ENCODE measurements at places on chromosomes 7 and 10.
A peak's percentile ranks its signal among the peaks of the same experiment; 100 is the strongest.

GRCh38 chr7:86978808-86979506, 80.5 kb downstream of the ELAPOR2 start:
- no peak for DNase-seq

- no peak for DNase-seq
These were observed 98.4 kb upstream of the SAMD8 start for GRCh38 chr10:75013007-75013406.

- no peak for DNase-seq
These were observed 70.6 kb downstream of the PIP4K2A start for GRCh38 chr10:22643775-22644174.

- DNase-seq: no peak
These were observed 72.0 kb downstream of the FAM53B start for GRCh38 chr10:124672181-124672638.

DNA sequence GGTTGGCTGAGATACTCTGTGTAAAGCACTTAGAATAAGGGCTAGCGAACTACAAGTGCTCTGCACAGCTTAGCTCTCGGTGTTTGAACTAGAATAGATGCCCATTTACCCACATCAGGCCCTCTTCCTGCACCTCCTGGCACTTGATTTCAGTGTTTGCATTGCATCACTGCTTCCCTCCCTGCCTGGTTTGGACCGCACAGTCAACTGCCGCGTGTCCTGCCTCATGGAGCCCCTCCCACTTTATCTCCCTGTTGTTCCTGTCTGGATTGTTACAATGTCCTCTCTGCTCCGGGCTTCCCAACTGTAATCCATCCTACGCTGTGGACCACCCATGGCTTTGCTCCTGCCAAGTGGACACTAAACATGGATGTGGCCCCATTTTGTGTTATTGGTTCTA, 2.3 kb downstream of the FAM107B start:
- no peak for DNase-seq

GRCh38 chr10:96017191-96017687, 26.1 kb upstream of the CCNJ start:
- DNase-seq: no peak

- DNase-seq: no peak
These were observed 120.1 kb upstream of the ZMIZ1 start for GRCh38 chr10:78948621-78949030.

DNA sequence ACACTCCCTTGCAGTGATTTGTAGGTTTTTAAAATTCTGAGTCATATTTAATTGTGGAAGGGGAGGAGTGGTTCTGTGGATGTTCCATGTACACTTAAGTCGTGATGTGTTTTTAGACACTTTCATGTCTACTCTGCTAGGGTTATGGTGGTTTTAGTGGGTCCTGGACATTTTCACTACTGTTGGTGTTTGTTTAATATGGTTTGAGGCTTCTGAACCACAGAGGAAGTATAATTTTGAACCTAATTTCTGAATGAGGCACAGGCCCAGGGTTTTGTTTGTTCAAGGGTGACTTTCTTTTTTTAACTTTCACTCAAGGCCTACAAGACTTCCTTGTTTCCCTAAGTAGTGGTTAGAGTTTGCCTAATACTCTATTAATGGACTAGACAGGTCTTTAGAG, 13.3 kb downstream of the SLC26A5 start:
- no peak for DNase-seq

- DNase-seq: no peak
These were observed 8.9 kb downstream of the SH2B2 start for GRCh38 chr7:102295346-102296178.

DNA sequence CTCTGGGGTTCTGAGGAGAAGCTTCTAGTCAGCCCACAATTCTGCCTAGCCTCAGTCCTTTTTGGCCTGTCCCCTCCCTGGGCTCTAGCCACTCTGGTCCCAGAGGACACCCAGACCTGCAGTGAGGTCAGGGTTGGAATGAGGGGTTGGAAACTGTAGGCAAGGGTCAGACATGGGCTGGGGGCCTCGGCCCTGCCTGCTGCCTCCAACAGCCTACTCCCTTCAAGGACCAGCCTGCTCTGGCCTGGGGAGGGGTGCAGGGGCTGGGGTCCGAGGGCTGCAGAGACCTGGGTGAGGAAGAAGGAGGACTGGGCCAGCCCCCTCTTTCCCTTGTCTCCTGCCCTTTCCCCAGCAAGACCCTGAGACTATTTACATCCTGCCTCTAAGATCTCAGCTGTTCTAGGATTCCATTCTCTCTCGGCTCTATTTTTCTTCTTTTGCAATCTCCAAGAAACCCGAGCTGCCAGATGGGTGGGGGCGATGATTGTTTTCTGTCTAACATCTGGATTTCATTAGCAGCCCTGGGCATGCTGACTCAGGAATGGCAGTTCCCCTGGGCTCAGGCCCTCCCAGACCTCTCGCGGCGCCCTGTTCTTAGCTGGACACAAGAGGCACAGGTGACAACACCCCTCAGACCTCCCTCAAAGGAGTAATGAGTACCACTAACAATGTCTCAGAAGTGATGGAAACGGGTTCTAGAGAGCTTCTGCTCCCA, 23.1 kb downstream of the ZCCHC24 start:
- DNase-seq: no peak

DNA sequence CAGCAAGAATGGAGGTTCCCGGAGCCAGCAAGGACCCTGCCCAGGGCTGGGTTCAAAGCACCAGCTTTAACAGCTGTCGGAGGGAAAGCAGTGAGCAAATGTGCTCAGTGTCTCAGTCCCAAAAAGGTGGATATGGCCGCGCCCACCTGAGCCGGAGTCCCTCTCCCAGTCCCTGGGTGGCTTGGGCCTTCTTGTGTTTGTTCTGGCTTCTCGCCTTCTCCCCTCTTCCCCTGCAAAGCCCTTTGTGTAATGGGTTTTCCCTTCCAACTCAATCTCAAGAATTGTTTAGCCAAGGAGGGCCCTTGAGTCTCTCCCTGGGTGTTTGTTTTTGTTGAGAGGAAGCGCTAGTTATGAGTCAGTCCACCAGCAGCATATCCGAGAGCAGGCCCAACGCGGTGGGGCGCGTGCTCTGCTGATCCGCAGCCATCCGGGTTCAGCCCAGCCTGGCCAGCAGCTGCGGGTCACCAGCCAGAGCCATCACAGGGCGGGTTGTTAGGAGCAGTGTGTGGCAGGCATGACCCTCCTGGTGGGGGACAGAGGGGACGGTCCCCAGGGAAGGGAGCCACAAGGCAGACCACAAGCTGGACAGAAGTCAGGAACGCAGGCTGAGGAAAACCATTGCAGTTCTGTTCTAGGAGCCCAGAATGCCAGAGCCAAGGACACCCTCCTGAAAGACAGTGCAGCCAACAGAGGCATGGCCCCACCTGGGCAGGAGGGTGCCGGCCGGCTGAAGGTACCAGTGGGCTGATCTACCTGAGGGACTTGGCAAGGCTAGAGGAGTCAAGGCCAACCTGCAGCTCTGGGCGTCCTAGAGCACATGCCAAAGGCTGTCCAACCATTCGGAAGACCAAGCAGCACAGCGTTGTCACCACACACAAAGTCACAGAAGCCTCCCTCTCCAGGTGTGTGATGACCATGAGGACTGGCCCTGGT, 21.3 kb downstream of the CALML3 start:
- no peak for DNase-seq

DNA sequence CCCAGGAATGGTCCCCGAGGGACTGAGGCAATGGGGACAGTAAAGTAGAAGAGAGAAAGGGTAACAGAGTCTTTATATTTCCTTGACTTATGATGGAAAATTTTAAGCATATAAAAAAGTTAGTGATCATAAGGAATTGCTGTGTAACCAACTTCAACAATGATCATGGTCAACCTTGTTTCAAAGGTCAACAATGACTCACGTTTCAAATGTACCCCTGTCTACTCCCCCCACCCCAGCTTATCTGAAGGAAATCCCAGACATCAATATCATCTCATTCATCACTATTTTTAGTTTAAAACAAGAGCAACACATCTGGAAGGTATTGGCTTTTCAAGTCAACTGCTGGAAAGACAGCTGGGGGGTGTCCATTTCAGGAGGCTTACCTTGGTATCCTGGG, 92.9 kb downstream of the SMURF1 start:
- no peak for DNase-seq

- no peak for DNase-seq
These were observed 1172.3 kb upstream of the SORCS1 start for GRCh38 chr10:108336836-108337235.

DNA sequence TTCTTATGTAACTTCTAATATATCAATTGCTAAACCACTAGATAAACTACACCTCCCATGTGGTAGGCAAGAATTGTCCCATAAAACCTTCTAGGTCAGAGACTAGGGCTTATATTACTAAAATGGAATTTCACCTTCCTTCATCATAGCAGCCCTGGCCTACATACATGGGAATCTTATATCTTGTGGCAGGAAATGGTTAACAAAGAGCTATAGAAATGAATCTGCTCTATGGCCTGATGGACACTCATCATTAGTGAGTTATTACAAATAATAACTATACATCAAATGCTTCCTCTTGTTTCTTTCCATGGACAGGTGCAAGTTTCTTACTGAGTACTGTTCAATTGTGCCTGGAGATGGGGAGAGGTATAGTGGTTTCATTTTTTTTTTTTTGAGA, 62.3 kb upstream of the PDLIM1 start:
- DNase-seq: no peak

- no peak for DNase-seq
These were observed 56.0 kb downstream of the PTPRN2 start for GRCh38 chr7:158531661-158532060.

- DNase-seq: no peak
These were observed 106.0 kb downstream of the CXCL12 start for GRCh38 chr10:44278837-44279324.

DNA sequence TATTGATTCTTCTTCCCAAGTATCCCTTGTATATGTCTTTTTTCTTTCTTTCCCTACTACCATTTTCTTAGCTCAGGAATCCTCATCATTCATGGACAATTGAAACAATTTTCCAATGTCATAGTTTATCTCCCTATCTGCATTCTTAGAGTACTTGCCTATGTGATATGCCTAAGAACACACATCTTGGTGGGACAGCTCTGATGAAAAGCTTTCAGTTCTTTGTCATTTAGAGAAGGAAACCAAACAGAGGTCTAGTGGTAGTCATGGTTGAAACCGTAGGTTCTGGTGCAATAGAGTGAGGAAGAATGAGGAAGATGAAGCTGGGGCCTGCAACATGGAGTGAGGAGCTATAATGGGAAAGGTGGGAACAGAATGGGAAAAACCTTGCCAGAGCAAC, 28.2 kb downstream of the TDRD1 start:
- no peak for DNase-seq

DNA sequence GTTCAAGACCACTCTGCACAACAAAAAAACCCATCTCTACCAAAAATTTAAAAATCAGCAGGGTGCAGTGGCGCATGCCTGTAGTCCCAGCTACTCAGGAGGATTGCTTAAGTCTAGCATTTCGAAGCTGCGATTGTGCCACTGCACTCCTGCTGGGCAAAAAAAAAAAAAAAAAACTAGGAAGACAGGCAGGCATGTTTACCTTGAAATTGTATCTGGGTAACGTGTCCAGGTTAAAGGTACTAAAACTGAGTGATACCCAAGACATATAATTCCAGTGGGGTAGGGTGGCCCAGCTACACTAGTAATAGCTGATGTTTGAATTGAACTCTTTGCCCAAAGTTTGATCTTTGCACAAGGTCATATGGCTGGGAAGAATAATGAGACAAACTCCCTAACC, 16.2 kb downstream of the GHITM start:
- no peak for DNase-seq

GRCh38 chr10:132319853-132320653, 11.9 kb upstream of the LRRC27 start:
- DNase-seq: peak; percentile 34

DNA sequence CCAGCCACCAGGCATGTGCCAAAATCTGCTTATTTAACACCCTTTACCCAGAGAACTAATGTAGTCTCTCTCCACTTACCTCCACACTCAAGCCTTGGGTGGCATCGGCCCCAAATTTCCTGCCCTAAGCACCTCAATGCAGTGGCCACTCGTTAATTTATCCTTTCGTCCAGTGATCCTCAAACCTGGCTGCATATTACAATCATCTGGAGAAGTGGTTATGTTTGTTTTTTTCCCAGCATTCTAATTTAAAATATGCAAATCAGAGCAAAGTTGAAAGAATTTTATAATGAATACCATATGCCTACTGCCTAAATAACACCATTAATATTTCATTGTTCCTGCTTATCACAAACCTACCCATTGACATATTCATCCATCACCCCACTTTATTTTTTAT, 25.7 kb downstream of the CREB3L2 start:
- no peak for DNase-seq

- no peak for DNase-seq
These were observed 115.3 kb upstream of the BMPER start for GRCh38 chr7:33789871-33790630.

GRCh38 chr10:22491931-22492615, 146.8 kb downstream of the SPAG6 start:
- peak; percentile 4 for DNase-seq

- no peak for DNase-seq
These were observed 631.4 kb upstream of the POT1 start for GRCh38 chr7:125561006-125561405.

DNA sequence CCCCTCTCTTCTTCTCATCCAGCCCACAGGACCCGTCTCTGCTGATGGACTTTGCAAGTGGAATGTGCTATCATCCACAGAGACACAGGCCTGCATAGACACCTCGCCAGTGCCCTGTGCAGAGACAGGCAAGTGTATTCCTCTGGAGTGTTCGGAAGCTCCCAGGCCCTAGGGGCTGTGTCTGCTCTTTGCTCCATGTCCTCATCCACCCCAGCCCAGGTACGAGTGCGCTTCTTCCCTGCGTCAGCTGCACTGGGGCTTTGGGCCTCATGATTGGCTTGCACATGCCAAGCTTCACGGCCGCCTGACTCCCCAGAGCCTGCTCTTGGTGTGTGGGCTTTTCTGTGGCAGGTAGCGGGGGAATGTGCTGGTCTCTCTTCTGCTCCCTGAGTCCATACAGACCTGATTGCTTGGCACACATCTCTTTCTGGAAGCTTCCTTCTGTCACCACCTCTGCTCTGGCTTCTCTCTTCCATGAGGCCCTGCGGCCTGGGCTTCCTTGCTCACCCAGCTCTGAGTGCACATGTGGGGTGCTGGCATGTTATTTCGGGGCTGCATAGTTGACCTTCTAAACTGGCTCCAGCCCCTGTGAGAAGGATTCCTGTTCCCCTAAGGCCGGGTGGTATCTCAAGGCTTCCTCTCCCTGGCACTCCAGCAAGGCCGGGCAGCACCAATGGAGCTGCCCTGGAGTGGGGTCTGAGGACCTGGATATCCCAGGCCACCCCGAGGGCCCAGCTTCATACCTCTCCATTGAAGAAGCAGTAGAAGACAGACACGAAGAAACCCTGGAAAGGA, 27.8 kb downstream of the CRHR2 start:
- DNase-seq: no peak

DNA sequence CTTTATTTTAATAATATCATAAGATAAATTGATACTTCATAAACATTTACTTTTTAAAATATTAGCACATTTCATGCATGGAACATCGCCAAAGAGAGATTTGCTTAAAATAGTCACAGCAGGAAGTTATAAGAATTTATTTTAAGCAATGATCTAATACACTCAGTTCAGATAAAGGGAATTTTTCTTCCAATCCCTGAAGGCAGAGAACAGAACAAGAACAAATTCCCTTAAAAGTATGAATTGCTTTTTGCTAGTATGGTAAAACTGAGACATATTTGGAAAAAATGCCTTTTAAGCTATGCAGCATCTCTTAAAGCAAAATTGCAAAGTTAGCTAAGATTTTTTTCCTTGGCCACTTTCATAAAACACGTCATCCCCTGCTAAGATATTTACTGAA, 91.0 kb downstream of the SEMA3D start:
- no peak for DNase-seq

All from stimulated activated naive CD4-positive, alpha-beta T cell treated with Interleukin-2 at 50 U/mL for 16 hours (primary cell).